ENCODE measurements at places on chromosomes 2 and 18. TPM values are rescaled to one million over a fixed set of nuclear protein-coding genes. Genes with fewer than 3 reads are reported as not detected.

VIT gene
- total RNA-seq = not detected

SRBD1 gene
- 41.3 TPM for total RNA-seq

MERTK gene
- total RNA-seq = 0.57 TPM

SERPINB3 gene
- not detected for total RNA-seq

NLRC4 gene
- total RNA-seq = not detected

LHCGR gene
- not detected for total RNA-seq

TYW5 gene
- 6.0 TPM for total RNA-seq

RNMT gene
- total RNA-seq = 25.1 TPM

RASGRP3 gene
- 6.7 TPM for total RNA-seq

STAT4 gene
- total RNA-seq = 0.48 TPM

SIX3 gene
- 0.24 TPM for total RNA-seq

GYPC gene
- total RNA-seq = 33.4 TPM

TRIM43 gene
- not detected for total RNA-seq

ANKRD12 gene
- total RNA-seq = 11.1 TPM

AFG3L2 gene
- total RNA-seq = 54.3 TPM

LIPG gene
- 32.6 TPM for total RNA-seq

CCDC88A gene
- 58.7 TPM for total RNA-seq

GALNT5 gene
- total RNA-seq = 0.03 TPM

Data from Daoy (cell line).